ENCODE measurements at places on chromosomes 11 and 22.

GRCh38 chr11:32033067-32033466 lies 57.8 kb upstream of the RCN1 start:
- DNase-seq = no peak
- H3K27ac ChIP-seq = no peak overlapping the region
- H3K4me3 ChIP-seq = no peak overlapping the region
- no peaks in the 10 kb centered on the region for H3K36me3 ChIP-seq

DNA sequence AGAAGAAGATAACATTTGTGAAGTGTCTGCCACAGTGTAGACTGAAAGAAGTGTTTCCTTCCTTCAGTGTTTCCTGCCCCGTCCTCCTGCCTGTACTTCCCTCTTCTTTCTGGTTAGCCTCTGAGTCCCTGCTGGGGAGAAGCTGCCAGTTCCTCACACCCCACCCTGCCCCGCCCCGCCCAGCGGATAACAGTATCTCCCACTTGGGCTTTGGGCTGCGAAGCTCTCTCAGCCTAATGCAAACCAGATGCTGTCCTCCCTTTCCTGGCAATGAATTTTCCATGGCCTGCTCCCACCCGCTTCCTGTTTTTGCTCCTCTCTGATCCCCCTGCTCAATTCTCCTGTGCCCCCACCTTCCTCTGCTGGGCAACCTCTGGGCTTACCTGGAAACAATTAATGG lies 5.2 kb upstream of the RAB3IL1 start:
- no peaks in the 10 kb centered on the region for H3K4me1 ChIP-seq
- no peak overlapping the region for H3K4me3 ChIP-seq
- peak overlapping the region; percentile 66 for H3K27ac ChIP-seq
- DNase-seq = peak; percentile 24
- no peaks in the 10 kb centered on the region for H3K36me3 ChIP-seq

DNA sequence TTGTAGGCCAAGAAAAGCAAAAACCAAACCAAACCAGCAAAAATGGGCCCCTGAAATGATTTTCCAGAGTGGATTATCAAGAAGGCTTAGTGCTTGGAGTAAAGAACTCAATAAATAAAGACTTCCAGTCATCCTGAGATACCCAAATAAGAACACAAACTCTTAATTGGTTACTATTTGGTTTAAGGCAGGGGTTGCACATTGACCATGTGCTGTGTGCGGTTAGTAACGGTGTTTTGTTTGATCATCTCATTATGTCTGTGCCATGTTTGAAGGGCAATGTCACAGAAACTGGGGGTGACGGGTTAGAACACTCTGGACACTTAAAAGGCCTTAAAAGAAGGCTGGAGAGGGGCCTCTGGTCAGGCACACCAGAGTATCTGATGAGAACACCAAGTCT lies 9.7 kb upstream of the MICAL3 start:
- H3K36me3 ChIP-seq = no peaks in the 10 kb centered on the region
- no peak overlapping the region for H3K4me3 ChIP-seq
- DNase-seq = no peak
- H3K27ac ChIP-seq = no peak overlapping the region
- no peaks in the 10 kb centered on the region for H3K4me1 ChIP-seq
- no peaks in the 10 kb centered on the region for H3K27me3 ChIP-seq

DNA sequence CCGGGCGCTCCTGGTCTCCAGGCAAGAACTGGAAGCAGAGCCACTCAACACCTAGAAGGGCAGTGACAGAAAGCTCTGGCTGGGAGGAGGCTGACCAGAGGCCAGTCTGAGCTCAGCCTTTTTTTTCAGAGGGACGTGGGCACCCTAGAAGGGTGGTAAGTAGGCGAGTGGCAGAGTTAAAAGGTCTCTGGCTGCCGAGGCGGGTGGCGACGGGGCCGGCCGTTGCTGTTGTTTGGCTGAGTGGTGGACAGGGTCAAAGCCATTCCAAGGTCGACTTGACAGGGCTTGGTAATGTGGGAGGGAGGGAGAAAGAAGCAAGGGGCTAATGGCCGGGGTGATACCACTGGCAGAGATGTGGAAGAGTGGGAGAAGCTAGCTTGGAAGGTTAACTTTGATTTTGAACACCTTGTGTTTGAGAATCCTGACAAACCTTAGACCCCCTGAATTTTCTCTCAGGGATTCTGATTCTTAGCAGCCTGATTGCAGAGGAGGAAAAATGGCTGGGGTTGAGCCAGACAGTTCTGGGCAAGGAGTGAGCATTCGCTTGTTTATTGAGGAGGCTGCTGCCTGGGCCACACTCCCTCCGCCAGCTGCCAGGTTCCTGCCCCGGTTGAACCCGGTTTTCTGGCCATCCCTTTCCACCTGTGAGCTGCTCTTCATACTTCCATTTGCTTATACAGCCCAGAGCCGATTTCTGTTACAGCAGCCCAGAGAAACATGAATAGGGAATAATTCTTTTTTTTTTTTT lies 868 bp upstream of the SYCE3 start:
- H3K4me3 ChIP-seq = peak overlapping the region; percentile 27
- H3K27me3 ChIP-seq = no peaks in the 10 kb centered on the region
- peak; percentile 52 for DNase-seq
- peaks cover 2% of the 10 kb centered on the region for H3K4me1 ChIP-seq
